ENCODE measurements at places on chromosomes 2 and 18.

DNA sequence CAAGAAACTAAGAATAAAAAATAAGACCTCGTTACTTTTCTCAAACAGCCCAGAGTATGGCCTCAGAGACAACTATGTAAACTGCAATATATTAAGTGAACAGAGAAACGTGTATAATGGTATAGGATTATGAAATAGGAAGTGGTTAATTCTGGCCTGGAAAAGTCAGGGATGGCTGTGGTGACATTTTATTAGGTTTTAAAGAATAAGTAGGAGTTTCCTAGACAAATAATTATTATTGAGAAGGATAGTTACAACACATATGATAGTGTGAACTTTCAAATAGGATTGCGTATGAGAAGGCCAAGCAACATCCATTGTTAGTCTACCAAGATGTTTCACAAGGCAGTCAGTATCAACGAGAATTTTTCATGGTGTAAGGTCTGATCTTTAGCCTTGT, 244.1 kb downstream of the LPIN1 start:
- DNase-seq = no peak

DNA sequence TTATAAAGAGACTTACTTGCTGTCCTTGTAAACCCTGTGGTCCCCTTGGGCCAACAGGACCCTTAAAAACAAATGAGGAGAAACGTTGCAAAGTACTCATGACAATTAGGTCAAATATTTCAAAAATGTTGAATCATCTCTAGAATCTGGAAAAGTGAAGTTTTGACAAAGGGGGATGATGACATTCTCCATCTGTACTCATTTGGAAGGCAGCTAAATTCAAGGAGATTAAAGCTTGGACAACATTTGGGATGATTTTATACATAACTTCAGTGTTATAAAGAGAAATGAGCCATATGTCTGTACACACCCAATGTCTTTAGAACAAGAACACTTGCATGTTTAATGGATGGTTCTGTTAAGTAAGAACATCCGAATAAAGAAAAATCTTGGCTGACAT, 92.9 kb downstream of the COL5A2 start:
- no peak for DNase-seq

GRCh38 chr2:241043581-241043980, 45.2 kb downstream of the SNED1 start:
- no peak for DNase-seq

- DNase-seq = no peak
These were observed 1.1 kb upstream of the PREB start for GRCh38 chr2:27135478-27135955.

DNA sequence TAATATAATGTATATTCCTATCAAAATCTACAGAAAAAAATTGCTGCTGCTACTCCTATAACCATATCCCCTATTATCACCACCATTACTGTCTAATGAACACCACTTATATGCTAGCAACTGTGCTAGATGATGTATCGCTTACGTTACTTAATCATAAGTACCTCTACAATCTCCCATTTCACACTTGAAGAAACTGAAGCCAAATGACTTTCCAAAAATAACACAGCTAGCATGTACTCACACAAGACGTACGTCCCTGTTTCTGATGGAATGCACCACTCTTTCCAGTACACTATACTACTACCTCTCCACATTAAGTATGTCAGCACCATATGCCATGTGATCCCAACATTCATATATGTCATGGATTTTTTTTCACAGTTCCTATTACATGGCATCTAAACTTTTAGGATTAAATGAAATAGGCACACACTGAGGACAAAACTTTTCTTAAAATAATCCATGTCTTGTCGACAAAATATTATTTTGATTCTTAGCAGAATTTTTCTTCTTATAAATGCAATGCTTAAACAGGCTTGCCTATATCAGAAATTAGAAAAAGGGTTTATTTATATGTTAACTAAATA, 112.8 kb downstream of the NBAS start:
- no peak for DNase-seq

- no peak for DNase-seq
These were observed 9.0 kb downstream of the TBR1 start for GRCh38 chr2:161424891-161425727.

DNA sequence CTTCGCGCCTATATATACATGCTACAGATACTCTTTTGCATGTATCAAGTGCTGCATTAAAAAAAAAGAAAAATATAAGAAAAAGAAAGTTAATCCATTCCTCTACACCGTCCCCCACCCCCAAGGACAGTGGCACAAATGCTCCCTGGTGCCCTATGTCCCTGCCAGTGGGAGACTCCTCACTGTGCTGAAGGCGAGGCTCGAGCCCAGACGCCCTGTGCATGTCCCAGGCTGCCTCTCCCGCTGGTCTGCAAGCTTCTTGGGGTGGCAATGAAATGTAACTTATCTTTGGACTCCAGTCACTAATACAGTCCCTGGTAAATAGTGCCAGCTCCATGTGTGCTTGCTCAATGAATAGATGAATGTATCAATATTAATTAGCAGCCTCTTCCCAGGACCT, 185.6 kb upstream of the SMAD2 start:
- DNase-seq = no peak

- DNase-seq = no peak
These were observed 98.1 kb downstream of the MYO3B start for GRCh38 chr2:170276056-170276455.

GRCh38 chr2:239927424-239927981, 97.6 kb downstream of the NDUFA10 start:
- no peak for DNase-seq

GRCh38 chr2:37181726-37182684, 6.5 kb downstream of the SULT6B1 start:
- DNase-seq = no peak

DNA sequence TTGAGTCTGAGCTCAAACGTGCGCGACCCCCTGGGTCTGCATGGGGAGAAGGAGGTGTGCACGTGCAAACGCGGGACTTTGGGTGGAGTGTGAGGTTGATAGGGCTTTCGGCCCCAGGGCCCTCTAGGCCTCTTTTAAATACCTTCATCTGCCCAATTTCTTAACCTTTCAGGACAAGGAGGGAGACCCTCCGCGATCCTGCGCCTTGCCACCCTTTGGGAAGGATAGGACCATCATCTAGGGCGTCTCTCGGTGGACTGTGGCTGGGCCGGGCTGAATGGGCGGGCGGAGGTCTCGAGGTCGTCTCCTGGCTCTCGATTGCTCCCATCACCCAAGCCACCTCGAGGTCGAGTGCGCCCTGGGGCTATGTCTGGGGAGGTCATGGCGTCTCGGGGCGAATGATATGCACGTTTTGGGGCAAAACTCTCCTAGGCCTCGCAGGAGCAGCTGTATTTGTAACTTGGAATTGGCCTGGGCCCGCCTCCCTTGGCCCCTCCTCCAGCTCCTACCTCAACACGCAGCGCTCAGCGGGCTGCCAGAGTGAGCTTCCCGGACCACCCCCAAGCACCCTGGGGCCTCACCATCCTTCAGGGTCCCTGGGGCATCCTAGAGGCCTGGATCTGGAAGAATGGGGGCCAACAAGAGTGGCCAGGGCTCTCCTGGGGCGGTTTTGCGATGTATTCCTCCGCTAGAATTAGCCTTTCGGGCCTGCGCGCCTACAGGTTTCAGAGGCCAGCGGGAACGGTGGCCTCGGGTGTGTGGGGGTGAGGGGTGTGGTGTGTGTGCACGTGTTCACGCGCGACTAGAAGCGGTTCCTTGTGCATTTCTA, 8.7 kb upstream of the SIX3 start:
- no peak for DNase-seq

DNA sequence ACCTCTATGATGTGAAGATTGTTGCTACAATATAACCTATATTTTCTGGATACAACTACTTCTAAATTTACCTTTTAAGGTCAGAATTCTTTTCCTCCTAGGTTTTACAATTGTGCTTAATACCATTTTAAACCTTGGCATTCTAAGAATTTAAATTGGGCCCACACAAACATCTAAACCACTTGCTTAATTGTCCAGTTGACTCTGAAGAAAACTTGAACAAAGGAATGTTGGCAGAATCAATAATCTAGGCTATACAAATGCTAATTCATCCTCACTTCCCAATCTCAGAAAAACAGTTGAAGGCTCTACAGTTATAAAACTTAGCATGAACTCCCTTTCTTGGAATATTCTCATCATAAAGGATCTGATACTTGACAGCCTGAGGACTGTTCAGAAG, 84.3 kb downstream of the RPRM start:
- no peak for DNase-seq

- no peak for DNase-seq
These were observed 51.8 kb downstream of the SH3RF3 start for GRCh38 chr2:109180786-109181185.

Measured in DMS79 treated with DMSO at 0.1 percent for 48 hours (cell line).